Subcutaneous preadipocyte (primary cell): ENCODE measurements at places on chromosomes 6 and 20. TPM values are rescaled to one million over a fixed set of nuclear protein-coding genes. Genes with fewer than 3 reads are reported as not detected.

The NFATC2 gene
- under 0.01 and 0.20 TPM in 2 replicates for total RNA-seq

The DEFB118 gene
- not detected in 2 replicates for total RNA-seq

The CFAP61 gene
- total RNA-seq, result 0.39 TPM in 1 of 2 replicates, not detected in the other

The SULF2 gene
- 0.37 and 0.98 TPM in 2 replicates for total RNA-seq
